HEK293T (cell line): ENCODE measurements at places on chromosomes 16 and 17.

- no peak for DNase-seq
Measured at GRCh38 chr17:15942207-15942833, 2.6 kb upstream of the ADORA2B start.

DNA sequence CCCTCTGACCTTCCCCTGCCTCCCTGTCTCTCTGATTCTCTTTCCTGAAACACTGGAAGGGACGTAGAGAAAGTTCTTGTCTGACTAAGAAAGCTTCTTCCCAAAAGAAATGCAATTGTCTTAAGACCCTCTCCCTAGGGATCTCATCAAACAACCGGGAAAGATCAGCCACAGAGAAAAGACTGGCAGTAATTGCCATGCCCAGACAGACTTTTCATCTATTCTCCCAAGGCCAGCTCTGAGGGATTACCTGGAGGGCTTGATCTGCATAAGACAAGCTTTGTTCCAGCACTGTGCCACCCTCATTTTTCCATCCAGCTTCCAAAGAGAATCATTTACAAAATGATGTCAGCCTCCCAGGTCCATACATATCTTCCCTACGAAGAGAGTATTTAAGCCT lies 38.8 kb upstream of the HS3ST3A1 start:
- no peak for DNase-seq

- DNase-seq, result no peak
Measured at GRCh38 chr17:77837917-77838316, 120.6 kb upstream of the TNRC6C start.

DNA sequence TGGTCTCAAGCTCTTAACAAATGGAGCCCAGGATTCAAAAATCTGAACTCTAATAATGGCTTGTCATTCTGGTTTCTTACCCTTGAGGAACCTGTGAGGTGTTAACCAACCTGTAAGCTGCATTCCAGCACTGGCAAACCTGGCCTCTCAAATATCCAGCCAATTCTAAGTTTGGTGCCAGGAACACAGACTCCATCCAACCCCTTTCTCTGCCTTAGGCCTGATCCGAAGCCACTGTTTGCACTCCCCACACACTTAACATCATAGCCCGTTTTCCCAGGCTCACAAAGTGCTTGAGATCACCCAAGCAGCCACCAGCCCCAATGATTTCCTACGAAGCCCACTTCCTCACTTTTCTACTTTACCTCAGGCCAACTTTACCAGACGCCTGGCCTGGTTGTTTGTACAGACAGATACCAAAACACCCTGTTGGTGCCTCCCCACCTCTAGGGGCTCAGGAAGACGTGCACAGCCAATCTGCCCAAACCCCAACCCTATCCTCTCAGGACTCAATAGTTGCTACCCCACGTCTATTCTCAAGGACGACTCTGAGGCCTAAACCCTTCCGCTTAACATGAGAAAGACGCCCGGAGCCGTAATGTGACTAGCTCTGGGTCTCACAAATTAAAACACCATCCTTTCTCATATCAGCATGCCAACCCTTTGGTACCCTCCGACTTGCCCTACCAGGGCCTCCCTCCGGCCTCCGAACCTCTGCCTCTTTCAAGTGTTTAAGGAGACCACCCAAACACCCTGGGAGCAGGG lies 3.2 kb upstream of the PER1 start:
- no peak for DNase-seq

- DNase-seq, result no peak
Measured at GRCh38 chr16:55809386-55809785, 23.5 kb downstream of the CES1 start.

DNA sequence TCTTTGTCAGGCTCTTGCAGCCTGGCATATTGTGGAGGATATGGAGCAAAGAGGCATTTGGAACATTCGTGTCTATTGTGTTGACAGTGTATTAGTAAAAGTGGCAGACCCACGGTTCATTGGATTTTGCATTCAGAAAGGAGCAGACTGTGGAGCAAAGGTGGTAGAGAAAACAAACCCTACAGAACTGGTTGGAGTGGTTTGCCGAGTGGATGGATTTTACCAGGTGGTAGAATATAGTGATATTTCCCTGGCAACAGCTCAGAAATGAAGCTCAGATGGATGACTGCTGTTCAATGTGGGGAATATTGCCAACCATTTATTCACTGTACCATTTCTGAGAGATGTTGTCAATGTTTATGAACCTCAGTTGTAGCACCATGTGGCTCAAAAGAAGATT lies 44.5 kb downstream of the EFCAB13 start:
- no peak for DNase-seq

DNA sequence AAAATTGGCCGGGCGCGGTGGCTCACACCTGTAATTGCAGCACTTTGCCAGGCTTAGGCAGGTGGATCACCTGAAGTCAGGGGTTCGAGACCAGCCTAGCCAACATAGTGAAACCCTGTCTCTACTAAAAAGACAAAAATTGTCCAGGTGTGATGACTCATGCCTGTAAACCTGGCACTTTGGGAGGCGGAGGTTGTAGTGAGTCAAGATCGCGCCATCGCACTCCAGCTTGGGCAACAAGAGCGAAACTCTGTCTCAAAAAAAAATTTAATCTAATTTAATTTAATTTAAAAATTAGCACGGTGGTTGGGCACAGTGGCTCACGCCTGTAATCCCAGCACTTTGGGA lies 1.6 kb upstream of the HBQ1 start:
- DNase-seq, result no peak

DNA sequence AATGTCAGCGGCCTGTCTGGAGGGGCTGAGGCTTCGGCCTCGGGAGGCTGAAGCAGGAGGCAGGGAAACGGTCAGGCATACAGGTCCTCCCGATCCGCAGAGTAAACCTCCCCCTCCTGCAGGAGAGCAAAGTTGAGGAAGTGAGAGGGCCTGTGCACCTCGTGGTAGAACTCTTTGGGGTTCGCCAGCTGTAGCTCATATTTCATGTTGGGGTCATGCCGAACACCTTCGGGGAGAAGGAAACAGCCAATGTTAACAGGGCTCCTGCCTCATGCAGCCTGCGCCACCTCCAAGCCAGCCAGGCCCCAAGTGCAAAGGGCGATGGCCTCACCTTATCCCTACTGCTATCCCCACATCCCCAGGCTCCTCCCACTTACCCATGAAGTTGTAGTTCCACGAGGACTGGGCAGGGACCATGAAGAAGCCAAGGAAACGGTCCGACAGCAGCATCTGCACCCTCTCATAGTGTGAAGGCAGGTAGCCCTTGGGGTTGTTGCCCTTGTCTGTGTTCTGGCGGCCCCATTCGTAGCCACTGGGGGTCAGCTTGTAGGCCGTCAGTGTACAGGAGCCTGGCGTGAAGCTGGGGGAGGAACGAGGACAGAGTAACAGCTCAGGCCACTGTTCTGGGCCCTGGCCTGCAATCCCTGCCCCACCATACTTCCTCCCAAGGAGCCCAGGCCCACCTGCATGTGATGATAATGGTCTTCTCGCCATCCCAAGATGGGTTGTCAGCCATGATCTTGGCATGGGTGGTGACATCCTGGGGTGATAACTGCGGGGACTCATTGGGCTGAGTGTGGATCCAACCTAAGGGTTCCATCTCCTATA lies 1.3 kb upstream of the RILP start:
- no peak for DNase-seq

- no peak for DNase-seq
Measured at GRCh38 chr17:76935331-76935730, 67.1 kb downstream of the MGAT5B start.

GRCh38 chr17:17751489-17752088 lies 70.3 kb downstream of the RAI1 start:
- DNase-seq, result no peak

- no peak for DNase-seq
Measured at GRCh38 chr17:74827800-74828199, 31.9 kb downstream of the GRIN2C start.

DNA sequence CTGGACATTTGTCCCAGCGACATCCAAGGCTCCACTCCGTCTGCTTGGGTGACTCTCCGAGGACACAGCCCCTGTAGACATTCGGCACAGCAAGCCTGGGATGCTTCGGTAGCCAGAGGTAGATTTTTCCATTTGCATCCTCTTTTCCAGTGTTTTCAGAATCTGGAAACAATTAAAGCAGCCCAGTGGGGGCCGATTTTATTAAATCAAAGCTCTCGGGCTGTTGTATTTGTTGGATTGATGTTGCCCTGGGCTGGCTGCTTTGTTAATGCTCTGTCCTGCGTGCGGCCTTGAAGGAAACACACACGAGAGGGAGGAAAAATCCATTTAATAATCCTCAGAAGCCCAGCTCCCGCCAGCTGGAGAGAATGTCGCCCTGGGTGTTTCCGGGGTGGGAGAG lies 158.1 kb upstream of the CIBAR2 start:
- no peak for DNase-seq

DNA sequence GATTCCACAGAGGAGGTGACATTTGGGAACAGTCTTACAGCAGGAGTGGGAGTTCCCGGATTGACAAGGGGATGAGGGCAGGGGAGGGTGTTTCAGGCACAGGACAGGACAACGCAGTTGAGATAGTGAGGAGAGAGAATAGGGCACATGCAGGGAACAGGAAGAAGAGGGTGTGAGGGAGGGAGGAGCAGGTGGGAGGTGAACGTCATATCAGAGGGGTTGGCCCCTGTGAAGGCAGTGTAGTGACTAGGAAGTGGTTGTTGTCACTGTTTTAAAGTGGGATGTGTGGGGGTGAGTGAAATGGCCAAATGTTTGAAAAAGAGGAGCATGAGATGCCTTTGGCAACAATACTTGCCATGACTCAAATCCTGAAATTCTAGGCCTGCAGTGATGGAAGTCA lies 12.2 kb downstream of the PRKCB start:
- no peak for DNase-seq

- DNase-seq, result peak; percentile 99
Measured at GRCh38 chr16:89873972-89874689, 739 bp downstream of the TCF25 start.

DNA sequence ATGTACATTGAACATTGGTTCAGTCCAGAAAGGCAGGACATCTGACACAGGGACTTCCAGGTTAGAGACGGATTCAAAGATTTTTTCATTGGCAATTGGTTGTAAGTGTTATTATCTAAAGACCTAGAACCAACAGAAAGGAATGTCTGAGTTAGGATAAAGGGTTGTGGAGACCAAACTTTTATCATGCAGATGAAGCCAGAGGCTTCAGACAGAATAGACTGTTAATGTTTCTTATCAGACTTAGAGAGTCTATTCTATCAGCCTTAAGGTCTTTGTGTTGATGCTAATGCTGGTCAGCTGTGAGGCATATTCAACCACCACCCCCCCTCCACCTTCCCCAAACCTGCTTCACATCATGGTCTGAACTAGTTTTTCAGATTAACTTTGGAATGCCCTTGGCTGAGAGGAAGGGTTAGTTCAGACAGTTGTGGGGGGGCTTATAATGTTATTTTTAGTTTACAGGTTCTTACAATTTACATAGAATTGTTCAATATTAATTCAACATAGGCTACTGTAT lies 2.1 kb upstream of the ITGB3 start:
- no peak for DNase-seq

- DNase-seq, result no peak
Measured at GRCh38 chr16:88536971-88537751, 33.0 kb upstream of the ZC3H18 start.

- no peak for DNase-seq
Measured at GRCh38 chr17:37888881-37889280, 35.3 kb upstream of the TBC1D3K start.

DNA sequence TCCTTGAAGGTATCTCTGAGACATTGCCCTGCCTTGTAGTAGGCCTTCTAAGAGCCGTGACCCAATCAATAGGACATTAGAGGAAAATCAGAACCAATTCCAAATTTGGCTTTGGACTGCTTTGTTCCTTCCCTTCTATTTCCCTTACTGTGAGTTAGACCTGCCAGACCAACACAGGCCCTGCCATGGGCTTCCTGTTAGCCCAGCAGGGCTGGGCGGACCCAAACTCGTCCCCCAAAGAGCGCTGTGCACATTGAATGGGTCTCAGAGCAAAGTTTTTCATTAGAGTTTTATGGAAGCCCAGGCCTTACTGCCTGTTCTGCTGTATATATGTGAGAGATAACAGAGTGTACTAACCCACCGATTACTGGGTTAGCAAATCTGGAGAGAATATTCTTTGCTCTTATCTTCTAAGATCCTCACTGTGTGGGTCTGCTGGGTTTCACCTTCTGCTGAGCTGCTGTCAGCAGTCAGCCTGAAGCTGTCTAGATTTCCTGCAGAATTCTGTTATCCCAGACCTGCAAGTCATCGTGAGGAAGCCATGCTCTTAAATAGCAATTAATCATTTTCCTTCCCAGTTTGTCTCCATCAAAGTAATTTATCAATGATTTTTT lies 5.7 kb downstream of the ARHGAP44 start:
- DNase-seq, result no peak

DNA sequence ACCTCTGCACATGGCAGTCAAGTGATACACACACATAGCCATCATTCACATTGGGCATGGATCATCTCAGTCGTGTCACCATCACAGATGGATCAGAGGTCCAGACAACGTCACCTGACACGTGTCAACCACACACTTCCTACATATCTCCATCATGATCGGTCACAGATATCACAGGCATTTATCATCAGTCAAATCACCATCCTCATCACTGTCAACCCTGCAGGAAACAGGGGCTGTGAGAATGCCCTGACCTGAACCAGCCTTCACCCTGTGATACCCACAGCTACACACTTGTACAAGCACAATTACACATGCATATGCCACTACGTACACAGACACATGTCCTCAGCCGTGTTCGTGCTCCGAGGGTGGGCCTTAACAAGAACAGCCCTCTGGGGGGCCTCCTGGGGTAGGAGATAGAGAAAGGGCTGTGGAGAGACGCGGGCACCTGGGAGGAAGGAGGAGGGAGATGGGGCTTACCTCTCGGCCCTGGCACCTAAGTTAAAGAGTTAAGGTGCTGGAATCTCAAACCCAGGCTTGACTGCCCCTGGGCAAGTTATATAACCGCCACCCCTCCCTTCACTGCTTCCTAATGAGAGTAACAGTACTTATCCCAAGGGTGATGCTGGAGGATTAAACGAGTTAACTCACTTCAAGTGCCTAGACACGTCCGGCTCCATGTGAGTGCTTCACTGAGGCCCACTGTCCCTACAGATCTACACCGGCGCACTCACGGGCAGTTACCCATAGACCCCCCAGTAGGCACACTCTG lies 1.1 kb downstream of the SLC12A4 start:
- DNase-seq, result no peak

GRCh38 chr16:22092143-22092933 lies at the start of gene VWA3A:
Gene VWA3A, plus strand, starts transcription at chr16:22092541. Its CDS starts 97 bp downstream, at chr16:22092638.
- peak; percentile 50 for DNase-seq

- DNase-seq, result no peak
Measured at GRCh38 chr17:64158831-64159590, 29.1 kb upstream of the ERN1 start.

DNA sequence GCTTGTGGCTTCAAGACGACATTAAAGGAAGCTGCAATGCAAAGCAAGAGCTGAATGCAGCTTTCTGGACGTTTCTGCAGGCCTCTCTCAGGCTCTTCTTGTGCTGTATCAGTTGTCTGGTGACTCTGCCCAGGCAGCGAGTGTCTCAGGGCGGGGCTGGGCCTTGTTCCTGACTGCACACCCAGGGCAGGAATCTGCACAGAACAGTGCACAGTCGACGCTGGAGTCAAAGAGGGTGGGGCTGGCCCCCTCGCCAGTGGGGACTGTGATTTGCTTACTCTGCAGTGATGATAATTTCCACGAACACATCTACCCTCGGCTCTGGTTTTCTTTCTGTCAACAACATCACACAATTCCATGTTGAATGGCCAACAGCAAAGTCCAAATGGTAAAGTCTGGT lies 60.7 kb downstream of the IRF8 start:
- DNase-seq, result no peak

- DNase-seq, result no peak
Measured at GRCh38 chr17:73268582-73269328, 7.1 kb upstream of the CPSF4L start.

- DNase-seq, result peak; percentile 3
Measured at GRCh38 chr17:45361976-45362375, 45.2 kb upstream of the MAP3K14 start.
